ENCODE measurements at places on chromosomes 16 and 17. TPM values are rescaled to one million over a fixed set of nuclear protein-coding genes. Genes with fewer than 3 reads are reported as not detected.

The CHST5 gene
- not detected for total RNA-seq

The PRAC2 gene
- not detected for total RNA-seq

The CLDN7 gene
- not detected for total RNA-seq

The TMC5 gene
- total RNA-seq, result not detected

The CSH2 gene
- total RNA-seq, result not detected

The HOXB3 gene
- total RNA-seq, result 4.2 TPM

The PPL gene
- total RNA-seq, result 0.13 TPM

The MFSD6L gene
- not detected for total RNA-seq

The KRTAP2-3 gene
- 6.2 TPM for total RNA-seq

The SLC38A8 gene
- not detected for total RNA-seq

The CCL17 gene
- total RNA-seq, result not detected

The TP53TG3B gene
- total RNA-seq, result 1.8 TPM

The SRCIN1 gene
- not detected for total RNA-seq

The IL17C gene
- total RNA-seq, result not detected

The GPS1 gene
- total RNA-seq, result 272 TPM

The SCNN1G gene
- not detected for total RNA-seq

The RDM1 gene
- total RNA-seq, result 3.2 TPM

The AXIN2 gene
- 1.8 TPM for total RNA-seq

The MRPL58 gene
- total RNA-seq, result 110 TPM

The KRT36 gene
- not detected for total RNA-seq

The SLC5A10 gene
- total RNA-seq, result not detected

The QRICH2 gene
- total RNA-seq, result 1.6 TPM

The CCDC78 gene
- 4.2 TPM for total RNA-seq

The KRT40 gene
- not detected for total RNA-seq

The SLC13A2 gene
- not detected for total RNA-seq

The GPRC5B gene
- 1.2 TPM for total RNA-seq

The CETP gene
- total RNA-seq, result not detected

The RND2 gene
- 0.11 TPM for total RNA-seq

The EPX gene
- 0.16 TPM for total RNA-seq

The KRT12 gene
- total RNA-seq, result not detected

The NOXO1 gene
- total RNA-seq, result 0.43 TPM

The ETV4 gene
- 75.9 TPM for total RNA-seq

The GPRC5C gene
- total RNA-seq, result not detected

The PRCD gene
- 1.5 TPM for total RNA-seq

The IL34 gene
- not detected for total RNA-seq

The ERI2 gene
- total RNA-seq, result 23.8 TPM

The KRT31 gene
- total RNA-seq, result not detected

The SSTR5 gene
- total RNA-seq, result not detected

The SNX20 gene
- total RNA-seq, result not detected

The ADAM11 gene
- 2.8 TPM for total RNA-seq

The GGT6 gene
- total RNA-seq, result not detected

The NUP88 gene
- total RNA-seq, result 219 TPM

The FAM222B gene
- total RNA-seq, result 4.4 TPM

The SAT2 gene
- total RNA-seq, result 18.6 TPM

The TBC1D3I gene
- not detected for total RNA-seq

The FOXN1 gene
- total RNA-seq, result not detected

The WNT9B gene
- total RNA-seq, result not detected

The METTL16 gene
- total RNA-seq, result 23.5 TPM

The ANKRD40CL gene
- total RNA-seq, result not detected

The KPNA2 gene
- 347 TPM for total RNA-seq

Data from HT1080 (cell line).